Activated CD8-positive, alpha-beta T cell treated with anti-CD3 and anti-CD28 coated beads for 36 hours (primary cell): ENCODE measurements at places on chromosomes 4 and X. TPM values are rescaled to one million over a fixed set of nuclear protein-coding genes. Genes with fewer than 3 reads are reported as not detected.

TEX13C gene
- total RNA-seq, result not detected

GRCh38 chr4:104716584-104716983 is 221.9 kb upstream of the CXXC4 start:
- no peak for DNase-seq
- H3K4me1 ChIP-seq, result no peaks in the 10 kb centered on the region
- no peaks in the 10 kb centered on the region for H3K27me3 ChIP-seq
- no peak overlapping the region for H3K27ac ChIP-seq
- H3K36me3 ChIP-seq, result no peaks in the 10 kb centered on the region

DNA sequence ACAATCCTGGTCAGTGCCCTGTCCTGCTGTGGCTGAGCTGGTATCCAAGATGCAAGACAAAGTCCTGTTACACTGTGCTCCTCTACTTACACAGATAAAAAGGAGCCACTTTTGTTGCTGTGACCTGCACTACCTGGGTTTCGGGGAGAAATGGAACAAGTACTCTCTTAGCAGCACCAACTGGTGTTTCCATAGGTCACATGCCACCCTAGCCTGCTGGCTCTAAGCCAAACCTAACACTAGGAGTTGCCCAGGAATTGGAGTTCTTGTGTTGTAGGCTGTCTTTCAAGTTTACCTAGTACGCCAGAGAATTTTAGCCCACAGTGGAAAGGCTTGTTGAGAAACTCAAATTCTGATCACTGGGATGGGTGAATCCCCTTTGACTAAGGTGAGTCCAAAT is 727.4 kb downstream of the FAM133A start:
- no peaks in the 10 kb centered on the region for H3K27me3 ChIP-seq
- no peaks in the 10 kb centered on the region for H3K36me3 ChIP-seq
- no peak for DNase-seq
- H3K4me1 ChIP-seq, result no peaks in the 10 kb centered on the region

TMPRSS11A gene
- total RNA-seq, result not detected

- no peaks in the 10 kb centered on the region for H3K27me3 ChIP-seq
- peaks cover 7% of the 10 kb centered on the region for H3K36me3 ChIP-seq
- no peak for DNase-seq
- H3K27ac ChIP-seq, result no peak overlapping the region
- H3K4me1 ChIP-seq, result peaks cover 56% of the 10 kb centered on the region
Measured at GRCh38 chr4:121155893-121156292, 8.2 kb downstream of the TNIP3 start.

F8A2 gene
- total RNA-seq, result not detected

- H3K4me3 ChIP-seq, result no peak overlapping the region
- no peaks in the 10 kb centered on the region for H3K4me1 ChIP-seq
- no peak for DNase-seq
- H3K27me3 ChIP-seq, result peaks cover 36% of the 10 kb centered on the region
- no peak overlapping the region for H3K27ac ChIP-seq
- H3K36me3 ChIP-seq, result no peaks in the 10 kb centered on the region
Measured at GRCh38 chr4:2054217-2054616, 4.9 kb upstream of the NAT8L start.

LETM1 gene
- 49.4 TPM for total RNA-seq

PLS3 gene
- total RNA-seq, result 2.2 TPM

FGG gene
- total RNA-seq, result not detected

GRCh38 chrX:10537308-10537707 is 83.1 kb downstream of the MID1 start:
- DNase-seq, result no peak
- H3K27ac ChIP-seq, result no peak overlapping the region
- H3K4me3 ChIP-seq, result no peak overlapping the region
- no peaks in the 10 kb centered on the region for H3K36me3 ChIP-seq
- no peaks in the 10 kb centered on the region for H3K4me1 ChIP-seq

SRPX gene
- not detected for total RNA-seq

- no peaks in the 10 kb centered on the region for H3K4me1 ChIP-seq
- no peak overlapping the region for H3K4me3 ChIP-seq
- no peaks in the 10 kb centered on the region for H3K36me3 ChIP-seq
- no peak for DNase-seq
- no peaks in the 10 kb centered on the region for H3K27me3 ChIP-seq
Measured at GRCh38 chr4:84804136-84804535, 162.4 kb downstream of the WDFY3 start.

DNA sequence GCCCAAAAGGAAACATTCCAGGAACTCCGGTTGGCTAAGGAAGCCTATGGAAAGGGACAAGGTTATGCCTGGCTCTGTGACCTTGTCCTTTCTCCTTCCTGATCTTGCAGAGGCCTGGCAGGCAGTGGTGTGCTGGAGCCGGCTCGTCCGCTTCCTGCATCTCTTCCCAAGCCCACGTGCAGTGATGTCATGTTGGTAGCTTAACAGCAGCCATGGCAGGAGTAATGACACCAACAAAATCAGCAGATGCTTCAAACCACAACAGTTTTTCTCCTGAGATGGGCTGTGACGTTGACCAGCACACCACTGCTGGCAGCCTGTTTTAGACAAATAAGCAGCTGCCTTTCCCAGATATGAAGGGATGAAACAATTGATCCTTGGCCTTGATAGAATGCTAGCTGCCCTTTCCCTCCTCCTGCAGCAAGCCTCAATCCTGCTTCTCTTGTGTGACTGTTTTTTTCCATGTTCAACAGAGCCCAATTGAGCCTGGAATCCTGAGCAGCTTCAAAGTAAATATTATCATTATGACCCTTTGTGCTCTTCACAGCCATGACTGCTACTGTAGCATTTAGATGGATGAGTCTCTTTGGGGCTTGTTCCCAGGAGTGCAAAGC is 23.4 kb downstream of the SEPTIN6 start:
- H3K27me3 ChIP-seq, result no peaks in the 10 kb centered on the region
- H3K36me3 ChIP-seq, result peaks cover 32% of the 10 kb centered on the region
- DNase-seq, result no peak
- peak overlapping the region; percentile 55 for H3K27ac ChIP-seq
- H3K4me1 ChIP-seq, result peaks cover 14% of the 10 kb centered on the region

- DNase-seq, result no peak
- no peaks in the 10 kb centered on the region for H3K4me1 ChIP-seq
- H3K4me3 ChIP-seq, result no peak overlapping the region
- no peaks in the 10 kb centered on the region for H3K27me3 ChIP-seq
- no peaks in the 10 kb centered on the region for H3K36me3 ChIP-seq
Measured at GRCh38 chr4:96073461-96073860, 233.6 kb downstream of the PDHA2 start.

SPATA18 gene
- 0.58 TPM for total RNA-seq

DNA sequence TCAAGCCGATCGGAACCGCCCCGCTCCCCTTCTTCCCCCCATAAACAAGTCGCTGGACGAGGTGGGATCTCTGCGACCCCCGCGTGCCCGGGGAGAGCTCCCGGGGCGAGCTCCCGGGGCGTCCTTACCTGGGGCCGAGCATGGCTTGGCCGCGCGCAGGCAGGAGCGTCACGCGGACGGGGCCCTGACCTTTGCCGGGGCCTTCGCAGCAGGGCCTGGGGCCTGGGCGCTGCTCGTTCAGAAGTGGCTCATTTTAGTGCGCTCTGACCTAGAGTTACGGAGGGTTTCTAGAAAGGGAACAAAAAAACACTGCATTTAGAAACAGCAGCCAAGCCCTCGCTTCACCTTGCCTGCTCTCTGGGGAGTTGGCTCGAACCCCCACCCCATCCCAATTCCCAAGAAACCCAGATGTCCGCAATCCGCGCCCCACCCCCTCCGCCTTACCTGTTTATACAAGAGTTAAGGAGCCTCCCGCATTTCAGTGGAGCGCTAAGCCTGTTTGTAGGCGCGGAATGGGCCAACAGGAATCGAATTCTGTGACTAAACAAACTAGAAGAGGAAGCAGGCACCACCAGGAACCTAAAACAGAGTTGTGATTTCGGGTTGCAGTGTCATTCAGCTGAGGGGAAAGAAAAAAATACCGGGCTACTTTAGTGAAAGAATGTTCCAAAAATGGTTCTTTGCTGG is 814 bp upstream of the RBM47 start:
- peak overlapping the region; percentile 73 for H3K4me3 ChIP-seq
- H3K27ac ChIP-seq, result no peak overlapping the region
- H3K4me1 ChIP-seq, result peaks cover 14% of the 10 kb centered on the region
- DNase-seq, result peak; percentile 10
- H3K36me3 ChIP-seq, result no peaks in the 10 kb centered on the region

C4orf36 gene
- not detected for total RNA-seq

GRCh38 chr4:57854748-57855147 is 744.6 kb upstream of the IGFBP7 start:
- no peak overlapping the region for H3K4me3 ChIP-seq
- no peaks in the 10 kb centered on the region for H3K27me3 ChIP-seq
- no peaks in the 10 kb centered on the region for H3K4me1 ChIP-seq

RBMXL3 gene
- not detected for total RNA-seq

CCDC120 gene
- total RNA-seq, result 3.7 TPM

DNA sequence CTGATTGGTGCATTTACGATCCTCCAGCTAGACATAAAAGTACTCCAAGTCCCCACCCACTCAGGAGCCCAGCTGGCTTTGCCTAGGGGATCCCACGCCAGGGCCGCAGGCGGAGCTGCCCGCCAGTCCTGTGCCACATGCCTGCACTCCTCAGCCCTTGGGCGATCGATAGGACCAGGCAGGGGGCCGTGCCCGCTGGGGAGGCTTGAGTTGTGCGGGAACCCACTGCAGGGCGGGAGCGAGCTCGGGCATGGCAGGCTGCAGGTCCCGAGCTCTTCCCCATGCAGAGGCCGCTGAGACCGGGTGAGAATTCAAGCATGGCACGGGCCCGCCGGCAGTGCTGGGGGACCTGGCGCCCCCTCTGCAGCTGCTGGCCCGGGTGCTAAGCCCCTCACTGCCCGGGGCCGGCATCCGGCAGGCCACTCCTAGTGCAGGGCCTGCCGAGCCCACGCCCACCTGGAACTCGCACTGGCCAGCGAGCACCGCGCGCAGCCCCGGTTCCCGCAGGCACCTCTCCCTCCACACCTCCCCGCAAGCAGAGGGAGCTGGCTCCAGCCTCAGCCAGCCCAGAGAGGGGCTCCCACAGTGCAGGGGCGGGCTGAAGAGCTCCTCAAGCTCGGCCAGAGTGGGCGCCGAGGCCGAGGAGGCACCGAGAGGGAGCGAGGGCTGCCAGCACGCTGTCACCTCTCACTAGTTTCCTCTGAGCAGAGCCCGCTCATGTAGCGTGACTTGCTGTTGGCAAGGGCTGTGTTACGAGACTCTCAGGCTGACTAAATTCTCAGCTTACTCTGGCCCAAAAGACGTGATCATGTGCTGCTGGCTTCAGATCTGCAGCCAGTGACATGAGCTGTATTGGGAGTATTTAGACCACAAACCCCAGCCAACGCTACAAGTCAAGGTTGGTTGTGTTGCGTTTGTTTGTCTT is 87.5 kb downstream of the TRAPPC11 start:
- DNase-seq, result no peak
- no peaks in the 10 kb centered on the region for H3K36me3 ChIP-seq
- peaks cover 6% of the 10 kb centered on the region for H3K27me3 ChIP-seq
- H3K27ac ChIP-seq, result no peak overlapping the region

- no peak for DNase-seq
- no peak overlapping the region for H3K27ac ChIP-seq
- no peaks in the 10 kb centered on the region for H3K27me3 ChIP-seq
Measured at GRCh38 chr4:57401586-57401985, 291.4 kb upstream of the IGFBP7 start.

ZFYVE28 gene
- 4.9 TPM for total RNA-seq

DNA sequence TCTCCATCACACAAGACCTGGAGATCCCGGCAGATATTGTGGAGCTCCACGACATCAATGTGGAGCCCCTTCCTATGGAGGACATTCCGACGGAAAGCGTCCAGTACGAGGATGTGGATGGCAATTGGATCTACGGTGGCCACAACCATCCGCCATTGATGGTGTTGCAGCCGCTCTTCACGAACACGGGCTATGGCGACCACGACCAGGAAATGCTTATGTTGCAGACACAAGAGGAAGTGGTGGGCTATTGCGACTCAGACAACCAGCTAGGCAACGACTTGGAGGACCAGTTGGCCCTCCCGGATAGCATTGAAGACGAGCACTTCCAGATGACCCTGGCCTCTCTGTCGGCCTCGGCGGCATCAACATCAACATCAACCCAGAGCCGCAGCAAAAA is 717 bp downstream of the YY2 start:
- no peak for DNase-seq
- no peak overlapping the region for H3K4me3 ChIP-seq
- peaks cover 23% of the 10 kb centered on the region for H3K36me3 ChIP-seq
- no peaks in the 10 kb centered on the region for H3K4me1 ChIP-seq

DNA sequence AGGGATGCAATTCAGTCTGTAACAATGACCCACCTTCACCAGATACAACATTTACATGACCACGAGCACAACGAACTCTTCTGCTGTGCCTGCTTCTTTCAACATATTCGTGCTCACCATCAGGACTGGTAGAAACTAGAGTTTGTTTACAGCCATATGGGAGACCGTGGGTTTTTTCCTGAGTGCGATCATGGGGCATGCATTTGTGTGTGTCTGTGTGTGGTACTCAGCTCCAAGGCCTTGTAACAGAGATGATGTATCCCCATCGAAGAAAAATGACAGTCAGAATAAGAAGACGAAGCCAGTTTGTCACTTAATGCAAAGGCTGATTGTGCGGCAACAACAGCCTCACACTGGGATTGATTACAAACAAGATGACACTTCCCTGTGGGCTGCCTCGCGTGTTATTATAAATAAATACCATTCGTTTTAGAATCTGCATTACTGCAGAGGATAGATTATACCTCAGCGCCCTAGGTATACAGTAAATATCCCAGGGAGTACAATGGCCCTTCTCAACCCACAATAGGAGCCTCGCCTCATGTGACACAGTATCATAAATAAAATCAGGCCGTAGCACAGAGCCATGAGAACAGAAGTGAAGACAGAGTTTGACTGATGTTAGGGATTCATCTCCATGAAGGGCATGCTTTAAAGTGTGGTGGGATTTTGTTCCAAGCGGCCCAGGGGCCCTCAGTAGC is 97.3 kb upstream of the NOCT start:
- H3K27ac ChIP-seq, result no peak overlapping the region
- no peak overlapping the region for H3K4me3 ChIP-seq
- DNase-seq, result no peak
- peaks cover 3% of the 10 kb centered on the region for H3K27me3 ChIP-seq
- no peaks in the 10 kb centered on the region for H3K36me3 ChIP-seq
- no peaks in the 10 kb centered on the region for H3K4me1 ChIP-seq

- H3K27ac ChIP-seq, result no peak overlapping the region
- H3K4me3 ChIP-seq, result no peak overlapping the region
- DNase-seq, result no peak
- no peaks in the 10 kb centered on the region for H3K4me1 ChIP-seq
- no peaks in the 10 kb centered on the region for H3K36me3 ChIP-seq
- H3K27me3 ChIP-seq, result peaks cover 31% of the 10 kb centered on the region
Measured at GRCh38 chr4:55791666-55792065, 27.9 kb upstream of the EXOC1L start.

ODAM gene
- not detected for total RNA-seq

- DNase-seq, result no peak
- H3K27me3 ChIP-seq, result no peaks in the 10 kb centered on the region
- no peak overlapping the region for H3K4me3 ChIP-seq
- H3K36me3 ChIP-seq, result peaks cover 9% of the 10 kb centered on the region
- H3K27ac ChIP-seq, result no peak overlapping the region
Measured at GRCh38 chrX:16612257-16612897, 37.6 kb upstream of the S100G start.

DNA sequence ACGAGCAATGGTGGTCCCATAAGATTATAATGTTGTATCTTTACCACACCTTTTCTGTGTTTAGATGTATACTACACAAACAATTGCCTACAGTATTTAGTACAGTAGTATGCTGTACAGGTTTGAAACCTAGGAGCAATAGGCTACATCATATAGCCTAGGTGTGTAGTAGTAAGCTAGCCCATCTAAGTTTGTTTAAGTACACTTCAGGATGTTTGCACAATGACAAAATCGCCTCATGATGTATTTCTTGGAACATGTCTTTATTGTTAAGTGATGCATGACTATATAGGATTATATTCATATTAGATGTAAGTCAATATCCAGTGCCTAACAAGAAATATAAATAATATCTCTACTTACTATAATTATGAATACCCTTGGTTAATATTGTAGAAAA is 104.6 kb downstream of the SLC10A6 start:
- no peak overlapping the region for H3K4me3 ChIP-seq
- H3K36me3 ChIP-seq, result no peaks in the 10 kb centered on the region
